ENCODE measurements at places on chromosomes 11 and 22.

GRCh38 chr11:71530602-71531001 is 3.5 kb downstream of the KRTAP5-7 start:
- no peak for DNase-seq

DNA sequence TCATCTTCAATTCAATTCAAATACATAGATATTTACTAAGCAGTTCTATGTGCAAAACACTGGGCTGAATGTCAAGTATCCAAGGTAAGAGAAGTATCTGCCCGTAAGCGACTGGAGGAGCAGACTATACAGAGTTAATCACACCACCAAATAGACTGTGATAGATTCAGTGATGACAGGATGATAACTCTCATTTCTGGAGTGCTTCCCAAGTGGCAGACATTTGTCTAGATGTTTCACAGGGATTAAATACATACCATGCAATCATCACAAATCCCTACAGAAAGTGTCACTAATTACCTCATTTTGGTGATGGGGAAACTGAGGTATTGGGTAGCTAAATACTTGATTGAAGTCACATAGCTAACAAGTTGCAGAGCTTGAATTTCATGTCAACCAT is 508.7 kb upstream of the TENM4 start:
- no peak for DNase-seq

- DNase-seq, result no peak
Measured at GRCh38 chr11:118194835-118195627, 18.6 kb upstream of the SCN2B start.

GRCh38 chr22:30880847-30881246 is 87.7 kb downstream of the MORC2 start:
- no peak for DNase-seq

DNA sequence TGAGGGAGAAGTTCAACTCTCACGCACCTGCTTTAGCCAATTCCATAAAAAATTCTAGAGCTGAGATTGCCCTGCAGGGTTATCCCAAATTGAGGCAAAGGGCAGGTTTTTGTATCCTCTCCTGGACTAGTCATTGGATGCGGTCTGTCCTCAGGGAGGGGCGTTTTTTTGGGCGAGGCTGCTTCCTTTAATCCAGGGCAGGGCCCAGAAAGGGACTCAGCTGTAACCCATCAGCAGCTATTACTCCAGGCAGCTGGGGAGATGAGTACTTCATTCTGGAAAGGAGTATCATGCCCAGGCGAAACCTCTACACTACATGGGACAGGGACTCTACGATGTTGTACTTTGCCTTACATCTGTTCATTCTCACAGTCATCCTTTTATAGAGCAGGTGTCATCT is 103.3 kb downstream of the SCN3B start:
- DNase-seq, result no peak

GRCh38 chr11:98940913-98941312 is 79.8 kb upstream of the CNTN5 start:
- DNase-seq, result no peak

- no peak for DNase-seq
Measured at GRCh38 chr11:94183886-94184264, 55.2 kb downstream of the PANX1 start.

DNA sequence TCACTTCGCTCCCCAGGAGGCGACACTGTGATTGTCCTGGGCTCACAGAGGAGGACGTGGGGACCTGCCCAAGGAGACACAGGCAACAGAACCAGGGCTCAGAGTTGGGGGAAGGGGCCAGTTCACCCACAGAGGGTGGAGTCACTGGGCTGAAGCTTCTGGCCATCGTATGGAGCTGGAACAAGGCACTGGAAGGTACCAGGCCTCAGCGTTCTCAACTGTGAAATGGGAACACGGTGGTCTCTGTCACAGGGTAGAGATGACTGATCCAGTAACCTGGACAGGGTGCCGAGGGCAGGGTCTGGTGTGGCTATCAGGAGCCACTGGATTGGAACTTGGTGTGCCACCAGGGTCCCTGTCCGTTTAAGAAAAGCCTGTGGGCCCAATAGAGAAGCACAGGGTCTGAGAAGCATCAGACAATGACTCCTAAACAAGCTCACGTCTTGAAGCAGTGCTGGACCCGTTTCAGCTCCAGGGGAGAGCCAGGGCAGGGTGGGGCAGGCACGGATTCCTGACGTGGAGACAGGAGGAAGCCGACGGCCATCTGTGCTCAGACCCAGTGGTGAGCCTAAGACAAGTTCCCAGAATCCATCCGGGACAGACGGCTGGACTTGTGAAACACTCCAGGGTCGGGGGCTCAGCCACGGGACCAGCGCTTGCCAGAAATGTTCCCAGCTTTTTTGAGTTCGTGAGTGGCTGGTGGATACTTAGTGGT is 25.0 kb upstream of the KCNQ1OT1 start:
- DNase-seq, result no peak

DNA sequence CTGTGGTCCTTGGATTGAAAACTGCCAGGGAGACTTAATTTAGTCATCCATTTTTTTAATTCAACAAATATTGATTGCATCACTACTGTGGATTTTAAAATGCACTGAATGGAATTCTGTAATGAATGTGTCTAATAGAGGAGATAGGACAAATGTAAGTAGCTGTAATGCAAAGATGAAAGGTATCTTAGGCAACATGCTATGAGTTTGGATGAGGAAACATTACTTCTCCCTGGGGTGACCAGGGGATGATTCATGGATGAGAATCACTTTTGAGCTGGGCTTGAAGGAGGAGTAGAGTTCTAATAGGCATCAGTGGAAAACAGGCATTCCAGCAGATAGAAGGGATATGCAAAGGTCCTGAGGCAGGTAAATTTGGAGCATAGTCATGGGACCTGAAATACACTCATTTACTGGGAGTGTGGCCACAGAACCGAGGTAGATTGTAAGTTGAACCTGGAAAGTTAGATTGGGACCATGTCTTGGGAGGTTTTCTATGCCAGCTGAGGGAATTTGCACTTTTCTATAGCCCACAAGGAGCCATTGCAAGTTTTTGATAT is 43.4 kb downstream of the PKNOX2 start:
- DNase-seq, result no peak

DNA sequence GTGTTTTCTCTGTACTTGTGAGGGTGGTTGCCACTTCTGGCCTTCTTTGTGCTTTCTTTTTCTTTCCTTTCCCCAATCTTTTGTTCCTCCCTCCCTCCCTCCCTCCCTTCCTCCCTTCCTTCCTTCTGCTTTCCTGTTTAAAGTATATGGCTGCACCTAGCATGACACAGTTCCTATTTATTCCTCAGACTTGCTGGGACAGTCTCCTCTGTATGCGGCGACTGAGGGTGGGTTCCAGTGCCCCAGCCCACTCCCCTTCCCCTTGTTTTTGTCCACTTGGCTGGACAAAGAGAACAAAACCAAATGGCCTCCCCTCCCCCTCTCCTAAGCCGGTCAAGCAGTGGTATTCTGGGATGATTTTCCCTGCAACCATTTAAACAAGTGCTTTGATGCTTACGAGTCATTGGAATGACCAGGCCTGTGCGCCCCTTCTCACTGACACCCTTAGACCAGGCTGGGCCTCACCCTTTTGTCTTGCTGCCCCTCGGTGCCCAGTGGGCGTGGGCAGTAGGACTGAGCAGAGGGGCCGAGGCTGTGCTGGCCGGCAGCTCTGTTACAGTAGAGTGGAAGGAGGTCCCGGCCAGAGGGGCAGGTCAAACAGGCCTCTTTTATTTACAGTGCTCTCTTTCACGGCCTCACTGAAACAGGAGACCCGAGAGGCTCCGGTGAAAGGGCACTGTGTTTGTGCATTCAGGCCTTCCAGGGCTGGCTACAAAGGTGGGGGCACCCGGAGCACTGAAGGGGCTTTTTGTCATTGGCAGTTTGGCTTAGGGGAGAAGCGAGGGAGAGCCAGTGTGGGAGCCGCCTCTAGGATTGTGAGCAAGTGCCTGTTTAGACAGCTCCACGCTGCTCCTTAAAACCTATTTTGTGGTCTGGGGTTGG is 32.2 kb downstream of the ZBTB16 start:
- DNase-seq, result no peak

- DNase-seq, result no peak
Measured at GRCh38 chr11:127247261-127247851, 246.8 kb upstream of the KIRREL3 start.

DNA sequence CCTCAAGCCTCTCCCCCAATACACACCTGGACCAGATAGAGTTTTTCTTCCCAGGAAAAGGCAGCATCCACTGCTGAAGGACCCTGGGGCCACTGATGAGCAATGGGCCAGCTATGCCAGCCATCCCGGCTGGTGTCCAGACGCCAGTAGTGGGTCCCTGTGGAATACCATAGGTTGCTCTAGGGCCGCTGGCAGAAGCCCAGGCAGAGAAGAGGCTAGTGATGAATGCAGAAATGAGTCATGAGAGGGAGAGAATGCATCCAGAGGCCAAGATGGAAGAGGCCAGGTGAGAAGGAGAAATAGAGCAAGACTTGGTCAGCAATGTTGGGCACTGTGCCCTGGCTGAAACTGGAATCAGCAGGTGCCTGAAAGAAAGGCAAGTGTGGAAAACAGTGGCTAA is 8.9 kb downstream of the HPX start:
- no peak for DNase-seq

- DNase-seq, result no peak
Measured at GRCh38 chr11:67662142-67662834, 11.8 kb upstream of the ACY3 start.

- no peak for DNase-seq
Measured at GRCh38 chr11:119338318-119338890, 2.3 kb downstream of the C1QTNF5 start.

DNA sequence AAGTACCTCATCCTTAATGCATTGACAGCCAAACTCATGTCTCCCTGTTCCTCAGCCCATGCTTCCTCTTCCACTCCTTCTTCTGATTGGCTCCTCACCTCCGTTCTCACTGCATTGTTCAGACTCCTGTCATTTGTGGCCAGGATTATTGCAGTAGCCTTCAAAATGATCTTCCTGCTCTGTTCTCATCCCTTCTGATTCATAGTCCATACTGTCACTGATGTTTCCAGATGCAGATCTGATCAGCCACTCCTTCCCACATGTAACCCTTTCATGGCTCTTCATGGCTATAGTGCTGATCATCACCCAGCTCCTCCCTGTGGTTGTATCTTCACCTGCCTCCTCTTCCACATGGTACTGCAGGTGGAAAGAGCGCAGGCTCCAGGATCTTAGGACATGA is 71.7 kb downstream of the DEPDC5 start:
- DNase-seq, result no peak

DNA sequence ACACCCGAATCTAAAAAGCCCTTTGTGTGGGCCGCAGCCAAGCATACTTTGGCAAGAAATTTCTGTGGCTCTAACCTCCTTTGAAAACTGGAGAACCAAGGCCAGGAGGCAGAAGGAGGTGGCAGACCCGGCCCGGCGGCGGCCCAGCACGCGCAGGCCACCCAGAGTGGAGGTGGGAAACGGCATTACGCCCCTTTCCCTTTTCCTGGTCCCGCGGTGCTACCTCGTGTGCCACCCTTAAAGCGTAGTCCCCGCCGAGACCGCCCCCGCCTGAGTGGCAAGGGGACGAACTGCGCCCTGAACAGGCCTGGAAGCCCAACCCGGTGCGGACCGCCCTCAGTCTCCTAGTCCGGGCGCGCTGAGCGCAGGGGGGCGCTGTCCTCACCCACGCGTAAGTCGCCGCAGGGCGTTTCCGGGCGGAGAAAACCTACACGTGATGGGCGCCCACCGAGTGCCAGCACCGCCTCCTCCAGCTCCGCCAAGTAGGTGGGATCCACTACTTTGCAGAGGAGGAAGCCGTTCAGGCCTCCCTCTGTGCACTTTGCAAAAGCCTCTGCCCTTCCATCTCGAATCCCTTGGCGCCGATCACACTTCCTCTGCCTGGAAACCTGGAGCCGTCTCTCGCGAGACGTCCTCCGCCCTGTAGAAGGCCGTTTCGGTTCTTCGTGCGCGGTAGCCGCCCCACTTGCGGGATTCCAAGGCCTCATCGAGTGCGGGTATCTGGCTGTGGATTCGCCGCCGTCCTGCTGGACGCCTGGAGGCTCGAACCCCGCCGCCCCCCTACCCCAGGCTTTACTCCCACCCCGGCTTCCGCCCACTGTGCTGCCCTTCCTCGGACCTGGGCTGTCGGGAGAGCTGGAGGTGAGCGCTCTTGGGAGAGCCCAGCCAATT is at the start of gene ACCS:
TSS of gene ACCS (plus strand) at position 430 of the 891 bp plus-strand sequence. CDS start 1,358 bp downstream, outside the sequence.
- DNase-seq, result peak; percentile 65

GRCh38 chr11:32723332-32723731 is 71.1 kb downstream of the CCDC73 start:
- no peak for DNase-seq

GRCh38 chr22:20964090-20964798 is 2.8 kb upstream of the AIFM3 start:
- DNase-seq, result no peak

DNA sequence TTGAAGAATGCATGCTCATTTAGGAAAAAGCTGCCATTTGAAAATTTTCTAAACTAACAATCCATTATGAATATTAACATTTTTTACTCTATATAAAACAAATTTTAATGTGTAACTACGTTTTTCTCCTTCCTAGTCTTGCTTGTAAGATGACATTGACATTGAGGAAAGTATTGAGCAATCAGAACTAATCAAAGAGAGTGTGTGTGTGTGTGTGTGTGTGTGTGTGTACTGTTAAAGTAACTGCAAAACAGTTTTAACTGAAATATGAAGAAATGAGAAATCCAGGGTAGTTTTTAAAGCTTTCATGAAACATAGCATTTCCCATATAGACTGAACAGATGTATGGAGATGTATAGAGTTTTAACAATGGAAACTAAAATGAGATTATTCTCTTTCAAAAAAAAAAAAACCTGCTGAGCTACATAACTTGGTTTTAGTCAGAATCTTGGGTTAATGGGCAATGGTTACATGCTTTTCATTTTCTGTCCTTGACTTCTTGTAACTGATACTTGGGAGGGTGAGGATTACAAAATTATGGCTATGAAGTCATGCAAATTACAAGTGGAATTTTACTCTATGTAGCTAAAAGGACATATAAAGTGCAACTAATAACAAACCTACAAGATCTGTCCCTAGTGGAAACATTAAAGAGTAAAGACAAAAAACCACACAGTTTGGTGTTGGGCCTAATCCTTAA is 2.0 kb downstream of the PDGFD start:
- no peak for DNase-seq

GRCh38 chr11:5726351-5726750 is 9.9 kb upstream of the OR56B1 start:
- DNase-seq, result no peak

DNA sequence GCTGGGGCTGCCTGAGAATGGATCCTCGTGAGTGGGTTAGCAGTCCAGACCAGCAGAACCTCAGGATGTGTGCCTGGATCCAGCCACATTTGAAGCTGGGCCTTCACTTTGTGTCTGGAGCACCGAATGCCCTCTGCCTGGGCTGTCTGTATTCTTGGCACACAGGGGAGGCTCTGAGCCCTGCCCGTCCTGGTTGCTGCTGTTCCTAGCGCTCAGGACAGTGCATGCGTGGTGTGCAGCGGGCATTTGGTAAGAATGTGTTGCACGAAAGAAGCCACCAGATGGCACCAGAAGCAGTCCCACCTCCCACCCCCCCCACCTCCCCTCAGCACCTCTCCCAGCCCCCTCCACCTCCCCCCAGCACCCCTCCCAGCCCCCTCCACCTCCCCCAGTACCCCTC is 4.1 kb upstream of the MAPK11 start:
- DNase-seq, result no peak

- no peak for DNase-seq
Measured at GRCh38 chr11:65821107-65821506, 12.7 kb upstream of the SNX32 start.
